ENCODE measurements at places on chromosomes 3 and 15.

GRCh38 chr15:69979262-69979661 is 118.5 kb downstream of the TLE3 start:
- DNase-seq, result no peak

DNA sequence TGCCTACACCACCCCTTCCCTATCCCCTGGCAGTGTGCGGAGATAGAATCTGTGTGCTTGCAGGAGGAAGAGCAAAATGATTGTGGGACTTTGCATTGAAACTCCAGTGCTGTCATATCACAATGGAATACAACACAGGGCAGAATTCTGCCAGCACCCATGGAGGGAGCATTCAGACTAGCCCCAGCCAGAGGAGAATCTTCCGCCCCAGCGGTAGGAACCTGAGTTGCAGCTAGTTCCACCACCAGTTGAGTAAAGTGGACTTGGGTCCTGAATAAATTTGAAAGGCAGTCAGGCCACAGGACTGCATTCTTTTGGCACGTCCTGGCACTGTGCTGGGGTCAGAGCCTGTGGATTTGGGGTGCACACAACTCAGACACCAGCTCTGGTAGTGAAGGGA is 27.5 kb downstream of the NCBP2 start:
- DNase-seq, result no peak

DNA sequence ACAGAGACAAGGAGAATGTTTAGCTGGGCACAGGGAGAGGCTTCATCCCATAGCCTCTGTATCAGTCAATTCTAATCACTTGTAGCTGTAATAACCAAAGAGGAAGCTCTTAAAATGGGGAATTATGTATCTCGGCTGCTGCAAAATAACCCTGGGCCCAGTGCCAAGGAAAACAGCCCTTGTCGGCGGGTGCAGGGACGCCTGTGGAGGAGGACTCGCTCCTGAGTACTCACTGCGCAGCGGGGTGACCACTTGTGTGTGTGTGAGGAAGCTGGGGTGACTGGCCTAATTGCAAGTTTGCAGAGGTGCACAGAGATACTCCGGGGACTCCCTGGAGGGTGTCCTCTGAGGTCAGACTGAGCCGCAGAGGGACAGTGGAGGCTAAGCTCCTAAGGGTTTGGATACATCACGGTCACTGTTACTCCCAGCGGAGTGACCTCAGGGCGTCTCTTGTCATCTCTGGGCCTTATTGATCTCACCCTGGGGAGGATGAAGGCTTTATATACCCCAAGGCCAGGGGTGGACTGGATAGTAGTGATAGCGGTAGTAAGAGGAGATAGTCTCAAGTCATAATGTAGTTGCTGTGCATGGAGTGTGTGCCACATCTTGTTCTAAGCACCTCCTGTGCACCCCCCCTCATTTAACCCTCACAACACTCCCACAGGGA is 37.2 kb downstream of the SLC6A6 start:
- DNase-seq, result peak; percentile 69

DNA sequence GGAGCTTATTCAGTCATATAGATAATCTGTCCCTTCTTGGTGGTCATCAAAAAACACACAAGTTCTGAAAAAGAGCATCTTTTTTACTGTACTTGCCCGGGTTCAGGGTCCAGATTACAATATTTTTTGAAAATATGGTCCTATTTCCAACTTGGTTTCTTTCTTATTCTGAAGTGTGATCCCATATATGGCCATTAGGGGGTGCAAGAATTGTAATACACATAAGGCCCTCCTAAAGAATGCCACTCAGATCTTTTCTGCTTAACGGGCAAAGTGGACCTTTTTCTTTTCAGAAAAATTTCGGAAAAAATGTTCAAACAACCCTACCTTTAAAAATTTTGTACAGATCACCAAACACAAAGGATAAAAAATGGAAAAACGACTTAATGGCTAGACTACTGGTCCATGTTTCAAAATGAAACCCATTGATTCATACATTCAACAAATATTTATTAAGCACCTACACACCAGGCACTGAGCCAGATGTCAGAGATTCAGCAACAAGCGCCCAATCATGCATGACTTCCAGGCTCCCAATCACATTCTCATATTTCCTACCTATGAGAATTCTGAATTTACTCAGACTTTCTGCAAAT is 102.0 kb upstream of the MYRIP start:
- DNase-seq, result peak; percentile 62

DNA sequence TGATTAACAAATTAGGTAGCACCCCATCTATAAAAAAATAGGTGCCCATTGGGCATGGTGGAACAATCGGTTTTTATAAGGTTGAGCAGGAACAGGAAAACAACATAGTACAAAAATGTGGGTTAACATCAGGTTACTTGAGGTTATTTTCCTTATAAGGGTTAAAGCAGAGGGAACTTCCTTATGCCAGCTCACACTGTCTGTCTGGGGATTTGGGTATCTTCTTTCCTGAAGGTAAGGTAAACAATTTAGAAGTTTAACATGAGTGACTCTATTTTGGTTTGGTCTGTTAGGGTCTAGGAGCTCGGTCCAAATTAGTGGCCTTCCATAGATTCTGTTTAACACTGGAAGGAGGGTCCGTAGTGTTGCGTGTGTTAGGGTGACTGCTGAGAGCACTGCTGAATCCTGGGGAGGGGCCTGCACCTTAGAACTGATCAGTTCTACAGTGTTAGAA is 14.7 kb downstream of the CHD2 start:
- DNase-seq, result no peak

- DNase-seq, result no peak
Observed at GRCh38 chr3:169365993-169366915, 297.3 kb downstream of the MECOM start.

DNA sequence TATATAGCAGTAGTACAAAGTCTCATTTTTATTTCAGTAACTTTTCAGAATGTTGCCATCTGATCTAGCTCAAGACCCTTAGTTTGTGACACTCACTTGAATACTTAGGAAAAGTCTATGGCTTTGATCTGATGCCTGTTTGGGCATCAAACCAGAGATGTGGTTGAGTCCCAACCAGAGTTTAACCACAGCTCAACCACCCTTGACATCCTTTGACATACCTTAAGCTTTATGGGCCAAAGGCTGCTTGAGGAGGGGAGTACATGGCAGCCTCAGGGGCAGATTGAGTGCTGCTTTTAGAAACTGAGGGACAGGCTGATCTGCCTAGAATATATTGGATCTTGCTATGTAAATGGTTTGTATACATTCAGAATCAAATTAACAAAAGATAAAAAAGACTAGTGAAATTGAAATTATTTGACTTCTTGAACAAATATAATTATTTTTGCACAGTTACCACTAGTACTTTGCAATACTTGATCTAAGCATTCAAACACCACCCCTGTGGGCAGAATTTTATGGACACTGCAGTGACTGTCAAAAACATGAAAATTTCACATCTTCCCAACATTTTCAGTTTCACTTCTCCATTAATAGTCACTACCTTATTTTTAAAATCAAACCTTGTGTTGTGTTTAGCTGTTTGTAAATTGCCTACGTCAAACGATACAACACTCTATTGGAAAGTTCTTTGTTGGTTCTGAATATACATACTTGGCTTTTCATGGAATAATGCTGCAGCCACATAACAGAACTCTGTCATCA is 199.8 kb downstream of the UBE2E2 start:
- no peak for DNase-seq

DNA sequence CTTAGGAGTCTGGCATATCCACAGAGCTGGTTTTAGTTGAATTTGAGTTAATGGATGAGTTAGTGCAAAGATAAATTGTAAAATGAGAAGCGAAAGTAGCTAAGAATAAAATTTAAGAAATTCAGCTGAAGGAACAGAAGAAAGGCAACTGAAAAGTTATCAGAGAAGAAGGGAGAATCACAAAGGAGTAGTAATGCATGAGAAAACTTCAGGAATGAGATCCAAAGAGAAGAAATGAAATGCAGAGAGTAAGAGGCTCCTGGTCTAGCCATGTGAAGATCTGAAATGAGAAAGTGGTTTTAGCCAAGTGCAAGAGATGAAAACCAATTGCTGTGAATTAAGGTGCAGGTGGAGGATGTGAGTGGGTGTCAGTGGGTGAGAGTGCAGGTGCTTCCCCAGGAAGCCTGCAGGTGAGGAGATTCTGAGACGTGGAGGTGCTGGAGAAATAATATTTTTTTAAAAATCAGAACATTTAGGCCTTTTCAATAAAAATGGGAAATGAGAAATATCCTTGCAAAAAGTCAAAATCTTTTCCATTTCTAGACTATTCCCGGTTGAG is 18.5 kb downstream of the KBTBD8 start:
- no peak for DNase-seq

DNA sequence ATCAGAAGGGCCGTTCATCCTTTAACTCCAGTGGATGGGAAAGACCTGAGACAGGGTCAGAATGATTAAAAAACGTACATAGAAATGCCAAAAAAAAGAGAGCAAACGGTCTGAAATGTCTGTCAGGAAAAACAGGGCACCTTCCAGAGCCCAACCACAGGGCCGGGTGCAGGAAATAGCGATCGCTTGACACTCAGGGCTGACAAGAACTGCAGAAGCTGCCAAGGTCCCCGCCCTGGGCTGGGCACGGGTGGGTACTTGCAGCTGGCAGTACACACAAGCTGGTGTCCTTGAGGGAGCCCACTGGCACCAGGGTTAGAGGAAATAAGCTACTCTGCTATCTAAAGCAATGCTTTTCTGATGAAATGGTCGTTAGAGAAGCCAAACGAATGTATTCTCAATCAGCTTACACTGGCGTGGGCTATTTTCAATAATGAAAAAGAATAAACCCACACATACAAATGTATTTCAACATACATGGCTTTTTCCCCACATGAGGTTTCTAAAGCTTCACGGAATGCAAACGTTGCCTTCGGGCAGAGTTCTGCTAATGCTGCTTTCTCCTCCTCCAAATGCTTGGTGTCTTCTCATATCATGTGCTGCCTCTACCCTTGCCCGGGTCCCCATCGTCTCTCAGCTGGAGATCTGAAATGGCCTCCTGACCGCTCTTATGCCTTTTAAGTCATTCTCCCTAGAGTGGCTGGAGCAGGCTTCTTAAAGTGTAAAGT is 15.6 kb downstream of the FRMD4B start:
- no peak for DNase-seq

DNA sequence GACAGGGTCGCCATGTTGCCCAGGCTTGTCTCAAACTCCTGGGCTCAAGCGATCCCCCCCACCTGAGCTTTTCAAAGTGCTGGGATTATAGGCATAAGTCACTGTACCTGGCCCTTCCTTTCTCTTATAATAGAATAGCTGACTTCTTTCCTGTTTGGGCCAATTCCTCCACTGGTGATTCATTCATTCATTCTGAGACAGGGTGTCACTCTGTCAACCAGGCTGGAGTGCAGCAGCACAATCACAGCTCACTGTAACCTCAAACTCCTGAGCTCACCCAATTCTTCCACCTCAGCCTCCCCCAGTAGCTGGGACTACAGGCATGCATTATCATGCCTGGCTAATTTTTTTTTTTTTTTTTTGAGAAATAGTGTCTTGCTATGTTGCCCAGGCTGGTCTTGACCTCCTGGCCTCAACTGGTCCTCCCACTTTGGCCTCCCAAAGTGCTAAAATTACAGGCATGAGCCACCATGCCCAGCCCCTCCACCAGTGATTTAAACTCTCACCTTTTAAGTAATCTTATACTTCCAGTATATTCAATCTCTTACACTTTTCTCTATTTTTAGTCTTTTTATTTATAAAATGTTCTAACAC is 20.9 kb downstream of the GNB4 start:
- DNase-seq, result no peak

DNA sequence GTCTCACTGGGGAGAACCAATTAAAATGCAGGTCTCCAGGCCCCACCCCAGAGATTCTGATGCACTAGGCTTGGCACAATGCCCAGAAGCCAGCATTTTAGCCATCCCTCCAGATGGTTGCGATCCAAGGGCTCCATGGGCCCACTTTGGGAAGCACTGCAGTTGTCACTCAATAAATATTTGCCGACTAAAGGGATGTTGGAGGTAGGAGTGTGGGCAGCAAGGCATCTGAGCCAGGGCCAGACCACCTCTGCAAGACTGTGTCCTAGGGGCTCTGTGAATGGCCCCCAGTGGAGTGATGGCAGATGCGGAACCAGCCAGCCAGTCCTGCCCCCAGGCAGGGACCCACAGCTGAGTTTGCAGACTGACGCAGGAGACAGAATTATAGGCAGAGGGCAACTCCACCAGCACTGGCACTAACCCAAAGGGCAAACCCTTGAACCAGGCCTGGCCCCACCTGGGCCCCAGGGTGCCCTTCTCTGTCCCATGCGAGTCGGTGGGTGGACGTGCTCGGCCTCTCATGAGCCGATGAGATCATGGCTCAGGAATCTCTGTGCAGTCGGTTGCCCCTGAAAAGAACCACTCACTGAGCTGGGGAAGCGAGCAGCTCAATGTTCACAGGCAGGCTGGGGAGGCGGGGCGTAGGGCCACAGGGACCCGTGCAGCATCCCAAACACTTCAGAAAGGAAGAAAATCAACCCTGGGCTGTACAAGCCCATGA is 49.7 kb downstream of the SEMA5B start:
- peak; percentile 92 for DNase-seq

- no peak for DNase-seq
Observed at GRCh38 chr3:127964053-127964452, 49.0 kb downstream of the KBTBD12 start.

GRCh38 chr15:88456733-88457132 is 10.5 kb downstream of the MRPL46 start:
- no peak for DNase-seq

DNA sequence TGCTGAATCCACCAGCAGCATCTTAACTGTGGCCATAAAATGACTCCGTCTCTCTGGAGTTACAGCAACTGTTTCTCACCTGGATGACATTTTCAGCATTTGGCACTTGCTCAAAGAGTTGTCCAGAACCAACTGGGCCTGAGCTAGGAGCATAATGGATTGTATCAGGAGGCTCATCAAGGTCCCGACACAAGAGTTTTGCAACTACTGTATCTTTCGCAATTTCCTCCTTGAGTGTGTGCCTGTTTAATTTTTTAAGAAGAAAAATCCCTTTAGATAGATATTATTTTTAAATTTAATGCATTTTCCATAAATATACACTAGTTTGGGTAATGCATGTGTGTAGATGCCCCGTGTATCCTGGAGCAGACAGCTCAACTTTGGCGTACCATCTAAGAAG is 44.3 kb upstream of the C3orf49 start:
- no peak for DNase-seq

DNA sequence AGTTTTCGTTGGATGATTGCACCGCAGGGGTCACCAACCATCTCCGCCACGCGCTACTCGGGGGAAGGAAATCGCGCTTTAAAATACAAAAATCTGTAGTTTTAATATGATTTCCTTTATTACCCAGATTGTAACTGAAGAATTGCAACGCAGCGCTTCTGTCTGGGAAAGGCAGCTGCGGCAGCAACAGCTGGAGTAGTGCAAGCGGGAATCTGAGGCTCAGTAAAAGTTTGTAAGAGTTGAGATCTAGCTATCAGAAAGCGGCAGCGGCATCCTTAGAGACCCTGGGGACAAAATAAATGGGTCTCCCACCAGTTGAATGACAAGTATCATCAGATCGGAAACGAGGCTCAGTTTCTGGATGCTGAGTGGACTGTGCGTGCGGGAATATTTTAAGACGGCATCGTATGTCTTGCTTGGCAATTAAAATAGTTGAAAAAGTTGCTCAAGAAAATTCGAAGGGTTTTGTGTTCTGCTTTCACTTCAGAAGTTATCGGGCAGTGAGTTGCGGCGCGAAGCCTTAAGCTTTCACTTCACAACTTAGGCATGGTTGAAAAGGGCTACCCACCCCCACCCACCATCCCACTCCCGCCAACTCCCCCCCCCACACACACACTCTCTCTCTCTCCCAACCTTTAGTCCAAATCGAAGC is 2.7 kb downstream of the MECOM start:
- peak; percentile 84 for DNase-seq
